ENCODE measurements at places on chromosomes 5 and 9.

DNA sequence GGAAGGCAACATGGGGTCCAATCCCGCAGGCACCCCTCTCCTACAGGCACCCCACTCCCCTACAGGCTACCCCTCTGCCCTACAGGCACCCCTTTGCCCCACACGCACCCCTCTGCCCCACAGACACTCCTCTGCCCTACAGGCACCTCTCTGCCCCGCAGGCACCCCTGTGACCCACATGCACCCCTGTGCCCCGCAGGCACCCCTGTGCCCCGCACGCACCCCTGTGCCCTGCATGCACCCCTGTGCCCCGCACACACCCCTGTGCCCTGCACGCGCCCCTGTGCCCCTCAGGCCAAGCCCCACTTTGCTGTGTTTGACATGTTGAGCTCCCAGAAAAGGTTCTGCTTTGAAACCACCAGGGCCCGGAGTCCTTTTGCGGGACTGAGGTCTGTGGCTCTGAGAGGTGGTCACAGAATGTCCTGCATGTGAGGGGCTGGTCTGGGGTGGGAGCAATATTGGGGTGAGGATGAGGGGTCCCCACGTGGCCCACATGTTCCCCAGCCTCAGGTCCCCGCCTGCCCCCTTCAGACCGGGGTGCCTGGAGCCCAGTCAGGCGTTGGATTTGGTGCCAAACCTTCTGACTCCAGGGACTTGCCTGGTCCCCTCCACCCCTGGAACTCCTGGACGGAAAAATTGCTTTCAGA is 616 bp upstream of the QRFP start:
- no peak for DNase-seq

DNA sequence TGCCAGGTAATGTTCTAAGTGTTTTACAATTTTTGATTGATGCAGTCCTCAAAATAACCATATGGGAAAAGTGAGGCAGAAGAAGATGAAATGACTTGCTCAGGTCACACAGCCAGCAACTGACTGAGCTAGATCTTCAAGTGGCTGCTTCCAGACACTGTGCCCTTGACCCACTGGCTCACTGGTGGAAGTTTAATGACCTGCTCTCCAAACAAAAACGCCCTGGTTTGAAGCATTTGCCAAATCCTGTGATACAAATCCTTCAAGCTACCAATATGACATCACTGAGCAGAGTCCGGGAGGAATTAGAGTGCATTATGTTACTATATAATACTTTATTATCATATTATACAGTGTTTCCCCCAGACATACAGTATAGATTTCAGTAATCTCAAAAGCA is 459.4 kb downstream of the GADD45G start:
- DNase-seq = no peak

GRCh38 chr9:99266255-99267023 is 44.4 kb downstream of the SEC61B start:
- DNase-seq = peak; percentile 28

DNA sequence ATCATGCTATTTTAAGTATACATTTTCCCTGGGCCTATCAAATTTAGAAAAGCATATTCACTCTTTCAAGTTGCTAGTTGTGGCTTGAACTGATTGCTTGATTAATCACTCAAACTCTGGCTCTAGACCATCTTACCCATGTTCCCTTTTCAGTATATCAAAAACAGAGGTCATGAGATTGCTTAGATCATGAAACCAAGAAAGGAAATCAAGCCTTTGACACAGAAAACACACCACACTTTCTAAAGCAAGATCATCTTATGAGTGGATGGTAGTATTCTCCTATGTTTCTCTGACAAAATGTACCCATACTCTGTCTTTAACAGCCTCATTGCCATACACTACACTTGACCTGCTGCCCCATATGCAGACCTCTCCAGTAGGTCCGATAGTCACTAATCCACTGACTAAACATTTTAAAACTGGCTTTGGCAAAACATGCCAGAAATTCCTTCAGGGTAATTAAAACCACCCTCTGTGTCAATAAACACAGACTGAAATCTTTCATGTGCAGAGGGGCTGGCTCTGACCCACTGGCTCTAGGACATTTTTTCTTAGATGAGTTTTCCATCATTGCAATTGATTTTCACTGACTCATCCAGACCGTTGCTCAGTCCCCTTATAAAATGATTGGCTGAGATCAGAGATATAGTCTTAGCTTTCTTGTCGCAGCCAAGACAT is 18.2 kb downstream of the PPP2R2B start:
- no peak for DNase-seq

- DNase-seq = no peak
Measured at GRCh38 chr5:150124111-150124557, 31.5 kb downstream of the PDGFRB start.

- no peak for DNase-seq
Measured at GRCh38 chr9:109168170-109168569, 1.1 kb upstream of the FRRS1L start.

GRCh38 chr9:110975278-110975677 is 63.0 kb downstream of the LPAR1 start:
- DNase-seq = no peak

GRCh38 chr5:15718421-15719179 is 218.6 kb downstream of the FBXL7 start:
- no peak for DNase-seq

- DNase-seq = no peak
Measured at GRCh38 chr5:141882594-141883183, 4.5 kb upstream of the PCDH1 start.

DNA sequence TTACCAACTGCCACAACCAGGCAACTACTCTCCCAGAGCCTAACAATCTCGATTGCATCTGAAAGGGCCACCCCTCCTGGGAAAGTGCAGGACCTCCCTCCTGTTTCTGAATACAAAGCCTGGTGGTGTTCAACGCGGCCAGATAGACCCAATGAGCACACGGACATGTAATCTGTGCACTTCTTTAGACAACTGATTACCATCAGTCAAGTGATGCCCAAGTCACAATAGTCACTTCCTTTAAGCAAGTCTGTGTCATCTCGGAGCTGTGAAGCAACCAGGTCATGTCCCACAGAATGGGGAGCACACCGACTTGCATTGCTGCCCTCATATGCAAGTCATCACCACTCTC is 739 bp downstream of the C9orf72 start:
- DNase-seq = no peak

GRCh38 chr5:107296572-107296971 is 374.2 kb downstream of the EFNA5 start:
- DNase-seq = no peak

DNA sequence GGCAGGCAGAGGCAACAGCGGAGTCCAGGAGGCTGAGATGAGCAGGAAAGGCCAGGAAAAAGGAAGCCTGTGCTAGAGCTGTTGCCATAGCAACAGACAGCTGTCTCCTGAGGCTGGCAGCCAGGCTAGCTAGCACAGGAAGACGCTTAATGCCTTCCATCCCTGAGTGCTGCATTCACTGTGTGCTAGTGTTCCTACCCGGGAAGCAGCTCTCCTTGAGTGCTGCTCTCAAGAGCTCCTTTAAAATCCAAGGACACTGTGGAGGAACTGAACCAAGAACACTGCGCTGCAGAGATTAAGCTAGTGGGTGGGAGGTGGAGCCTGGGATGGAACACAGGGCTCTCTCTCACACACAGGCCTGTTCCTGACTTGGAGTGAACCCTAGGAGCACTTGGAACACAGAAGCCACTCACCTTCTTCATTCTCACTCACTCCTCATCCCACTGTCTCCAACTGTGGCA is 53.5 kb upstream of the IL7R start:
- DNase-seq = peak; percentile 75

- no peak for DNase-seq
Measured at GRCh38 chr5:119022773-119023172, 34.4 kb upstream of the DTWD2 start.

GRCh38 chr5:84292000-84292642 is 92.6 kb downstream of the EDIL3 start:
- no peak for DNase-seq

- DNase-seq = no peak
Measured at GRCh38 chr9:93149361-93149760, 15.3 kb upstream of the NINJ1 start.

DNA sequence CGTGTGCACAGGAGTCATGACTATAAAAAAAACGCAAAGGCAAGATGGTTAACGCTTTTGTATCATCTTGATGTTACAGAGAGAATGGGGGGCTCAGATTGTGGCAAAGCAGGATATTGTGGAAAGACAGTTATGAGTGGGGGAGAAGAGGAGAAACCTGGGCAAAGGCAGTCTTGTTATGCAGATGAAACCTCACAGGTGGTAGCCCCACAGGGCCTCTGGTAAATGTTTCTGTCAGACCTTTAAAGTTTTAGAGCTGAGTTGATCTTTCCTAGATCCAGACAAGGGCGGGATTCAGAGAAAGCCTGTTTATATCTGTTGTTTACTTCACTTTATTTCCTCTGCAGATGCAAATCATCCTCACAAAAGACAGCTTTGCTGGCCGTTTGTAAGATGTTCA is 55.2 kb downstream of the C9orf85 start:
- DNase-seq = no peak

DNA sequence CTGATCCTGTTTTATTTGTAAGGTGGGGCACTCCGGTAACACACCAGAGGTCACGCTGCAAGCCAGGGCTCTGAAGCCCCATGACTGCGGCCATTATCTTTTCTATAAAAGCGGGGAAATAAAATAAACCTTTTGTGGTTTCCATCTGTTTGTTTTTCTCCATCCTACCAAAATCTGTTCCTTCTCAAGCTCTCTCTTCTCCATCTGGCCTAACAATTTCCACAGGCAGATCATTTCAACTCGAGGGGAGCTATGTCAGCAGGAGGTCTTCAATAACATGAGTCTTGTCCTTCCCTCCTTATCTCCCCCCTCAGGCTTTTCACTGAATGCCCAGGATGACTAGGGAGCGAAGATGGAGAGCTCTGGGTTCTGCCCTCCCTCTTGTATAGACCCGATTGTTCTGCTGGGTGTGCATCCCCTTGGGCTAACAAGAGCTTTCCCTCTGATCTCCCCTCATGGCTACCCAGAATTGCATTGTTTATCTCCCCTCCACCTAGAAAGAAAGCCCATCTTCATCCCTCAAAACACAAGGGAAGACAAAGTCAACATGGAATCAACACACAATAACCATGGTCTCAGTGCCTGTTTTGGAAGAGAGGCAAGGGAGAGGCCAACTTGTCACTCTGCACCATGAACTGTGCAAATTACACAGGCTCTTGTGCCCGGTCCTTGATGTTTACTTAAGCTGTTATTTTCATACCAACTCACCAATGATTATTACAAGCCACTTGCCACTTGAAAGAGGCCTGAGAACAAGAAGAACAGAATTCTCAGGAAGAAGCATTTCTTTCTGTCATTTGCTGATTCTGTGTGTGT is 187.8 kb downstream of the FANCC start:
- peak; percentile 37 for DNase-seq

DNA sequence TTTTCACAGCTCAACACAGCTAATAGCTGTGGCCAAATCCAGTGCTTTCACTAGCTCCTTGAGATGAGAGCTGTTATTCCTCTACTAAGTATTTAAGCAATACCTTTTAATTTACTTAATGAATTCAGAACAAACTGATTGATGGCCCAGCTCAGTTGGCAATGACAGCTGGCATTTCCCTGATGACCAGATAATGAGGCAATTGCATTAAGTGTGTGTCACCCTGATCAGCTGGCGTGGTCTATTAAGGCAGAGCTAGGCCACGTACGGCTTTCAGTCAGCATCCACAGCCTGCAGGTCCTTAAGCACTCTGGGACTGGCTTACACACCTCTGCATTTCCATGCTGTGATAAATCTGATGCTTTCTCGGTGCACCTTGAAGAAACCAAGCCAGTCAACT is 34.4 kb downstream of the TTLL11 start:
- DNase-seq = no peak

DNA sequence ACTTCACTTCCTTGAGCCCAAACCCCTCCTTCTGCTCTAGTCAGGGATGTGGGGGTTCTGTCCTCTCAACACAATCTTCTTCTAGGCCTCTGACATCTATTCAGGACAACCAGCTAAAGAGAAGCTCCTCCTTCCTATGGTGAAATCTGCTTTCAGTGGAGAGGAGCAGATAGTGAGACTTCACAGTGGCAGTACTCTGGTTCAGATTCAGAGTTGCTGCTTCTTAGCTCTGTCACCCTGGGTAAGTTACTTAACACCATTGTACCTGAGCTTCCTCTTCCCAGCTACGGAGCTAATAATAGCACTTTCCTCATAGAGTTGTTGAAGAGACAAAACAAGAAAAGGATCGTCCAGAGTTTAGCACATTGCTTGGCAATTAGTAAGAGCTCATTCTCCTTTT is 77.3 kb upstream of the LARP1 start:
- no peak for DNase-seq

GRCh38 chr5:64707191-64707590 is 16.9 kb downstream of the SHISAL2B start:
- DNase-seq = no peak

DNA sequence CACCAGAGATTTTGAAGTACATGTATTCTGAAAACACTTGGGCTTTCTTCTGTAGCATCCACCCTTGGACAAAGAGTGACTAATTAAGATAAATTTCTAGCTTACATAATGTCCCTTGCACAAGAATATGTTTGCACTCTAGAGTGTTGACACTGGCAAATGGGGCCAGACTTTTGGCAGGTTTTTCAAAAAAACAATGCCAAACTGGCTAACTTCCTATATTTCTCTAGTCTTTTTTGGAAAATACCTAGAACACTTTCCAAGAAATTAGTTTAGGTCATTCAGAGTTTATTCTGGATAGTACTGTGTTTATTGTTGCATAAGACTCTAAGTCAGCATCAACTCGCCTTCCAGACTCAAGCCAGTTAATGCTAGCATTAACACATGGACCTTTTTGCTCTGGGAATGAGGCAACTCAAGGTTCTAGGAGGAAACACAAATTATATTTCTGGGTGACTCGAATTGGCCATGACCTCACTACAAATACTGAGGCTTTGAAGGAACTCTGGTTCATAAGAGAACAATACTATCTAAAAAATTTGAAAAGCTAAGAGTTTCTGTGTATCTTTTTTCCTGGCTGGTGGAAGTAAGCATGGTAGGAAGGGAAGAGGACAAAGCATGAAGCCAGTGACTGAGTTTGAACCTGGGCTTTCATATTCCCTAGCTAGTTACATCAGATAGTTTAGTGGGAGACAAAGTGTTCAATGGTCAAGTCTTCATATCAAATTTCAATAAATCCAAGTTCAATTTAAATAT is 101.6 kb downstream of the NREP start:
- no peak for DNase-seq

DNA sequence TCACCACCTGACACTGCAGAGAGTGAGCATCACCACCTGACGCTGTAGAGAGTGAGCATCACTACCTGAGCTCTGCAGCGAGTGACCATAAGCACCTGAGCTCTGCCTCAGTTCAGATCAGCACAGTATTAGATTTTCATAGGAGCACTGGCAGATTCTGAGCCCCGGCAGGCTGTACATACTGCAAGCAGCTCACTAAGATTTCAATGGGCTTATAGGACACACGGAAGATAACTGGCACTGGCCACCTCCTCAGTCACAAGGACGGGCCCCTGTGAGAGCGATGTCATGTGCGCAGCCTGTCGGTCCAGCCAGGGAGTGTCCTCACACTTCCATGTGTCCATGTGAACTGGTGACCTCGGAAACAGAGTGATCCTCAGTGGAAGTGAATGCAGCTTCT is 153.5 kb upstream of the IRX2 start:
- no peak for DNase-seq
